ENCODE measurements at places on chromosomes 13 and 19. TPM values are rescaled to one million over a fixed set of nuclear protein-coding genes. Genes with fewer than 3 reads are reported as not detected.

The RNF225 gene
- 0.13 TPM for total RNA-seq

The ERICH6B gene
- not detected for total RNA-seq

The CNFN gene
- not detected for total RNA-seq

The ZNF563 gene
- 5.0 TPM for total RNA-seq

The POU2F2 gene
- 0.26 TPM for total RNA-seq

The RNASEH2A gene
- total RNA-seq: 9.9 TPM

The ICAM5 gene
- 2.5 TPM for total RNA-seq

The ANGPTL4 gene
- total RNA-seq: 32.2 TPM

The TMEM255B gene
- total RNA-seq: 0.13 TPM

The FFAR1 gene
- not detected for total RNA-seq

The MRPL4 gene
- total RNA-seq: 18.1 TPM

The KLK15 gene
- not detected for total RNA-seq

The IL17D gene
- 5.0 TPM for total RNA-seq

The SHISA7 gene
- not detected for total RNA-seq
